ENCODE measurements at places on chromosomes 6 and 20.
A peak's percentile ranks its signal among the peaks of the same experiment; 100 is the strongest.

GRCh38 chr20:40512994-40513393 is 176.0 kb downstream of the MAFB start:
- peak; percentile 70 for DNase-seq

- DNase-seq, result no peak
Observed at GRCh38 chr6:110389689-110390382, 25.5 kb downstream of the DDO start.

- DNase-seq, result no peak
Observed at GRCh38 chr6:68186870-68187269, 448.2 kb upstream of the ADGRB3 start.

DNA sequence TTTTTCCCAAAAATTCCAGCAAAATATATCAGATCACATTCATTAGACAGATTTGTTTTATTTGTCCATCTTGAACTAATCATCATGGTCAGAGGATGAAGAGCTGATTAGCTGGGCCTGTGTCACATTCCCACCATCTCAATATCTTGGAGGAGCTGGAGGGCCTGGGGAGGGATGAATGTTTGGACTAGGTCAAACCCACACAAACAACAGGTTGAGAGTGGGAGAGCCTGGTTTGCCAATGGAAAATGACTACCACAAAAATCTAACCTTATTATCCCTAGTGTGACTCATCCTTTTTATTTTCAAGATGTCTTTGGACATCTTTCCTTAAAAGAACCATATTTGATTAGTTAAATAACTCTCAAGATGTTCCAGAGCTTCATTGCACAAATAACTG is 242.4 kb downstream of the OGFRL1 start:
- DNase-seq, result peak; percentile 17

DNA sequence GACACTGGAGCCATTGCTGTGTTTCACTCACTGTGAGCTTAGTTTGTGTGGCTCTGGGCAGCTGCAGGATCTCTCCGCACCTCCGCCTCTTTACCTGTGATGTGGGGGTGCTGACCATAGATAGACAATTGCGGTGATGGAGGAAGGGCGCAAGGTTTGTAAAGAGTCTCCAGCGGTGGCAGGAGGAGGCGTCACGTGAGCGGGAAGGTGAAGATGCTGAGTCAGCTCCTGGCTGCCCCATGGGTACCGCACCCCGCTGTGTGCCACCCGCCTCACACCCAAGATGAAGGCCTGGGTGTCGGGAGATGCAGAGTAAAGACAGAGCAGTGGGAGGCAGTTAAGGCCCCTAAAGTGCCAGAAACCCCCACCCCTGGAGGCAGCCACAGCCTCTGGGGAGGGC is 9.0 kb upstream of the KCNQ2 start:
- no peak for DNase-seq

- no peak for DNase-seq
Observed at GRCh38 chr20:43389839-43390626, 67.7 kb upstream of the SRSF6 start.

DNA sequence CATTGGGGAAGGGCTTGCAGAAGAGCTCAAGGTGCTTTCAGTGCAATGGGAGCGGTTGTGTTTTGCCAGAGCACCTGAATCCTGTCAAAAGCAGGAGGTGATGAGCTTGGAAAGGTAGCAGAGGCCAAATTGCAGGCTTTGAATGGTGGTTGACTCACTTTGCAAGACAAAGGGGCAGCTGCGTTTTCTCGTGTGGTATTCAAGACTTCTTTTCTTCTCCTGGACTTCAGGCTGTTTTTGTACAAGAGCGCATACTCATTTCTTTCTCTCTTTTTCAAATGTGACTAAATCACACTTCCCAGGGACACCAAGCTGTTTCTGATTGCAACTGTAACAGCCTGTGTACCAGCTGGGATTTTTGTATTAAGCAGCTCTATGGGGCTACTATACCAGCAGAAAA is 32.3 kb downstream of the GHRH start:
- DNase-seq, result no peak

DNA sequence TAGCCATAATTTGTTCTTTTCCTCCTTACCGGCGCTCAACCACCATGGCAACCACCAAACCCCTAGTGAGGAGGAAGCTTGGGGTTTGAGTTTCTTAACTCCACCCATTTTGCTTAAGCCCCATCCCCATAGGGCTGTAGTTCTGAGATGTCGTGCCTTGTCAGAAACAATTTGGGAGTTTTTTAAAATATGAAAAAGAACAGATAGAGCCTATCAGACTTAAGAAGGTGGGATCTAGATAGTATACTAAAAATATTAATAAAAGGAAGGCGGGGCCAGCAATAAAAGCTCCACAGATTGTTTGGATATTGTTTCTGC is 5.6 kb downstream of the BRD2 start:
- peak; percentile 62 for DNase-seq

GRCh38 chr20:63703976-63704748 is 3.6 kb downstream of the ARFRP1 start:
- DNase-seq, result no peak

GRCh38 chr6:92114091-92114675 is 1305.2 kb downstream of the EPHA7 start:
- DNase-seq, result no peak

DNA sequence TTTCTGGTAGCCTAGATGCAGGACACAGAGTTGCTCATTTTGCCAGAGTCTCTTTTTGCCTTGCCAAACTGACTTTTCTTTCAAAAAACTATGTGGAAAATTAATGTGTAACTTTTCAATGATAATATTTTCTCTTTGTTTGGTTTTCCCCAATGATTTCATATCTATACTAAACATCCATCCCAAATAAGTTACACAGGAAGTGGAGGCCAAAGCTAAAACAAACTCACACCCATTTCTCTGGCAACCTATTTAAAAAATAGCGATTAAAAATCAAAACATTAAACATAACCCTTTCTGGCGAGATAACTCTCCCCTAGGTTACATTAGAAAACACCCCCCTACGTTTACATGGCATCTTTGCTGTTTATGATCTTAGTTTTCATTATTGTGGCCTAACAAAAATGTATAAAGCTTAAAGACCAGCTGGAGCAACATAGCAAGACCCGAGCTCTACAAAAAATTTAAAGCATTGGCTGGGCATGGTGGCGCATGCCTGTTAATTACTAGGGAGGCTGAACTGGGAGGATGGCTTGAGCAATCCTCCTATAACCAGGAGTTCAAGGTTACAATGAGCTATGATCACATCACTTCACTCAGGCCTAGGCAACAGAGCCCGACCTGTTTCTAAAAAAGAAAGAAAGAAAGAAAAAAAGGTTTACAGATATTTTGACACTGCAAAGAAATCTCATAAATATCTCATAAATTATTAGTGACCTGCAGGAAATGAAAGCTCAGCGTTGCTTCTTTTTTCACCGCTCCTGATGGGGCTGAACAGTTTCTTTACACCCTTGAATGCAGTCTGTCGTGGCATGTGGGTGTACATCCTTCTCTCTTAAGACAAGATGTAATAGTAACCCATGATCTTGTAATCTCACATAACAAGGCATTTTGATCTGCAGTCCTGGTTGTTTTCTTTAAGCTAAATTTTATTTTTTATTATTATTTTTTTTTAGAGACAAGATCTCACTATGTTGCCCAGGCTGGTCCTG is 32.8 kb upstream of the CEP85L start:
- no peak for DNase-seq

- no peak for DNase-seq
Observed at GRCh38 chr6:45595010-45595851, 217.5 kb upstream of the SUPT3H start.

DNA sequence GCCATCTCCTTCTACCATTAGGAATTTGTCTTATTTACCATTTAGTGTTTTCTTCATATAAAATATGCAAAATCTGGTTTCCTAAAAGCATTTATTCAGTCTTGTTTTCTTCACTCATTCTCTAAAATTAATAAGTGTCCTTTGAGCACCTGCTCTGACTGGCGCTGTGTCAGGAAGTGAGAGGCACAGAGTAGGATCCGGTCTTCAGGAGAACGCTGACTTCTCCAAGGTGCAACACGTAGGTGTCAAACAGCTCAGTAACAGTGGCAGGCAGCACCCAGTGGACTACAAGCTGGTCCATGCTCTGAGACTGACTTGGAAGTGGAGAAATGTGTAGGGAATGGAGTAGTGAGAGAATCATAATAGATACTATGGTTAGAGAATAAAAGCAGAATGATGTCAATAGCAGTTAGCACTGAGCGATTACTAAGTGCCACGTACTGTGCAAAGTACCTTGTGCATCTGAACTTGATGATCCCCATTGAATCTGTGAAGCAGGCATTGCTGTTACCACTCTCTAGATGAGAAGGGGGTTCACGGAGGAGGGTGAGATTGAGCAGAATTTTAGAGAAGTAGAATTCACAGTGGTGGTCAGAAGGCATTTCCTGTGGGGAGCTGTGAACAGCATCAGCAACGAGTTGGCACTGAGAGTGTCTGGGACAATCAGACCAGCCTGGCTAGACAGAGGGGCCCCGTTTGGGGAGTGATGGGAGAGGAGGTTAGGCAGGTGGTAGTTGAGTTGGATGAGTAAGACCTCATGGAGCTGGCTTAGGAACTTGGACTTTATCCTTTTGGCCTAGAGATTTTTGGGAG is 569.8 kb downstream of the QKI start:
- DNase-seq, result no peak

DNA sequence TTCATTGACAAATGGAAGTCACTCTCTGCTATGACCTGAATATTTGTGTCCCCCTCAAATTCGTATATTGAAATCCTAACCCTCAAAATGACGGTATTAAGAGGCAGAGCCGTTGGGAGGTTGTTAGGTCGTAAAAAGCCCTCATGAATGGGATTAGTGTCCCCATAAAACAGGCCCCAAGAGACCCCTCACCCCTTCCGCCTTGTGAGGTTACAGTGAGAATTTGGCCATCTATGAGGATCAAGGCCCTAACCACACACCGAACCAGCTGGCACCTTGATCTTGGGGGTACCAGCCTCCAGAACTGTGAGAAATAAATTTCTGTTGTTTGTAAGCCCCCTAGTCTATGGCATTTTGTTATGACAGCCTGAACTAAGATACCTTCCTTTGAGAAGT is 52.5 kb upstream of the SLC22A16 start:
- DNase-seq, result no peak

DNA sequence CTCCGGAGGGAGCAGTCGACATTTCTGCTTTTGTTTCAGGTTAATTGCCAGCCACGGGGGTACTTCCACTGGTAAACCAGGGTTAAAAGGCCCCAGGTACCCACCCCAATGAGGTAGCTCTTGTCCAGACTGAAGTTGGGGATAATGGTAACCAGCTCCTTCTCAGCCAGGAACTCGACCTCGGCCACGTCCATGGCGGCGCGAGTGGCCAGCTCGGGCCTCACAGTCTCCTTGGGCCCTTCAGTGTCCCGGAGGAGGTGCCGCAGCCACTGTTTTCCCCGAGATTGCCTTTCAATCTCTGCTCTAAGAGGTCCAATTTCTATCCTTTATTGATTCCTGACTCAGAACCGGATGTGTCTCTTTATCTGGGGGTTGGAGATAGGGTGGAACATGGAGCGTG is 13.7 kb downstream of the ARHGAP40 start:
- DNase-seq, result no peak

DNA sequence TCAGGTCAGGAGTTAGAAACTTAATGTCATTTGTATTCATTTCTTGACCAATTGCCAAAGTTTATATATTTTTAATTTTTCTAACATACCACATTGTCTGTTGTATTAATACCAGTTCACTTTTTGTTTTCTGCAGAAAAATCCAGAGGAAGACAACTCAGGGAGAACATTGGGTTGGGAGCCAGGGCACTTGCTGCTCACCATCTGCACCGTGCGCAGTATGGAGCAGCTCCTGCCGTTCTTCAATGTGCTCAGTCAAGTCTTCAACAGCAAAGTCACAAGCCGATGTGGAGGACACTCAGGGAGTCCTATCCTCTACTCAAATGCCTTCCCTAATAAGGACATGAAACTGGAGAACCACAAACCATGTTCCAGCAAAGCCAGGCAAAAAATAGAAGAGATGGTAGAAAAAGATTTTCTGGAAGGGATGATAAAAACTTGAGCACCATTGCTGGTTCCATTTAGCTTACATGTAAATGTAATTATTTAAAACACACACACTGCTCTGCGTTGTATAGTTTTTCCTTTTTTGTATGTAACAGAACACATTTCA is 25.3 kb downstream of the PGM3 start:
- DNase-seq, result no peak

DNA sequence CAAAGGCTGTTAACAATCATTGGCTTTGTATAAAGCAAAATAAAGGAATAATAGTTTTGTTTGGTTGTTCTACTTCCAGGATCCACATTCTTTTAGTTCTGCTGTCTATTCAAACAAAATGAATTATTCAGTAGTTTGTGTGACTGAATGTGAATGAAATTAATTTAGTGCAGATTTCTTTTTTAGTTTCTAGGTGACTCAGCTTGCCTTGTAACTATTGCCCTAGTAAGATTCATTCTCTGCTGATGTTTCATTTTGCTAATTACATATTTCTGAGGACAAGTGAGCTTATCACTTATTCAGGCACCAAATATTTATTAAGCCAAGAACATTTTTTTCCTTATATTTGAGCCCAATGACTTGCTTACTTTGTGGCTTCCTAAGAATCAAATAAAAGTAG is 46.5 kb upstream of the RIPOR2 start:
- DNase-seq, result peak; percentile 42

- DNase-seq, result no peak
Observed at GRCh38 chr6:99099243-99099642, 151.5 kb upstream of the FBXL4 start.

GRCh38 chr6:16712255-16712930 is 48.9 kb downstream of the ATXN1 start:
- peak; percentile 25 for DNase-seq

- DNase-seq, result no peak
Observed at GRCh38 chr6:53029257-53029656, 34.2 kb upstream of the GSTA4 start.

DNA sequence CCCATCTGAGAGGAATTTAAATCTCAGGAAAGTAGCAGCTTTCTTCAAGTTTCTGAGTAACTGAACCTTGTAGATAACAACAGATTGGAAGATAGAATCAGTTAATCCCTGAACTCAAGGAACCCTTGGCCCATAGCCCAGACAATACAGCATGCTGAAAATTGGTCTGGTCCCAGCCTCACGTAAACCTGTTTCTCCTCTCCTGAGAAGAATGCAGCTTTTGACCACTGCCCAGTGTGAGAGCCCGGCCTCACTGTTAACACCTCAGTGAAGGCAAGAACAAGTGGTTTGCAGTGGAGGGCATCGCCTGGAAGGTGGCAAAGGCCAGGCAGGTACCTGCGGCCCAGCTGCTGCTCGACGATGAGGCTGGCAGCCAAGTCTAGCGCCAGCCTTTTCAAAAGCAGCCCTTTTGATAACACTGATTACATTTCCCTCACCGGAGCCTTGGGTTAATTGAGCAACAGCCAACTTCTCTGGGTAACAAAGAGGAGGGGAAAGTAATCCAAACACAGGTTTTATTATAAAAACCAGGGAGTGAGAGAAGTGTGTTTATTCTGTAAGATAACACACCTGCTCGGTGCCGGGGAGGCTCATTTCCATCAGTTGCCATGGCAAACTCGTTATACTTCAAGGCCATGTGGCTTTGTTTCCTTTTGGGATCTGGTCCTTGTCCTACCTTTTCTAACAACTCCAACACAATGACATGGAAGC is 54.0 kb downstream of the TRAF3IP2 start:
- DNase-seq, result no peak

DNA sequence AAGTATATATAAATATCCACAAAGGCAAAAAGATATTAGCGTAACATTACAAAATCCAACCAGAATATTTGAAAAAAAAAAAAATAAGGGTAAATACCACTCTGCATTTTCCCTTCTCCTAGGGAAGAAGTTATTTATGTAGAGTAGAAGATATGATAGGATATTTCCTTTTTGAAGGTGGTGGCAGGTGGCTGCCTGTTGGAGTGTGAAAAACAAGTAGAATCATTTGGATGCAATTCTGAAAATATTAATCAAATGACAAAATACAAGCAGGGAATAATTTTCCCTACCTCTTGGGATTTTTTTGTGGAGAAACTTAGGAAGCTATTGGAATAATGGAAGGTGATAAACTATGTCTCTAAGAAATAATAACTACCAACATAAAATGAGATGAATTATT is 62.5 kb upstream of the OGFRL1 start:
- no peak for DNase-seq

All from fibroblast of mammary gland (primary cell).